Pulmonary artery endothelial cell (primary cell): ENCODE measurements at places on chromosomes 13 and 19. TPM values are rescaled to one million over a fixed set of nuclear protein-coding genes. Genes with fewer than 3 reads are reported as not detected.

GRCh38 chr19:40144947-40145748 is 46.1 kb upstream of the MAP3K10 start:
- no peak for DNase-seq

Gene DLEU7
- total RNA-seq: not detected in 2 replicates

Gene CYP2A6
- not detected in 2 replicates for total RNA-seq

GRCh38 chr19:19224852-19225494 is 13.2 kb downstream of the NCAN start:
- no peak for DNase-seq

GRCh38 chr19:10228920-10229319 is 2.2 kb downstream of the S1PR2 start:
- no peak for DNase-seq

DNA sequence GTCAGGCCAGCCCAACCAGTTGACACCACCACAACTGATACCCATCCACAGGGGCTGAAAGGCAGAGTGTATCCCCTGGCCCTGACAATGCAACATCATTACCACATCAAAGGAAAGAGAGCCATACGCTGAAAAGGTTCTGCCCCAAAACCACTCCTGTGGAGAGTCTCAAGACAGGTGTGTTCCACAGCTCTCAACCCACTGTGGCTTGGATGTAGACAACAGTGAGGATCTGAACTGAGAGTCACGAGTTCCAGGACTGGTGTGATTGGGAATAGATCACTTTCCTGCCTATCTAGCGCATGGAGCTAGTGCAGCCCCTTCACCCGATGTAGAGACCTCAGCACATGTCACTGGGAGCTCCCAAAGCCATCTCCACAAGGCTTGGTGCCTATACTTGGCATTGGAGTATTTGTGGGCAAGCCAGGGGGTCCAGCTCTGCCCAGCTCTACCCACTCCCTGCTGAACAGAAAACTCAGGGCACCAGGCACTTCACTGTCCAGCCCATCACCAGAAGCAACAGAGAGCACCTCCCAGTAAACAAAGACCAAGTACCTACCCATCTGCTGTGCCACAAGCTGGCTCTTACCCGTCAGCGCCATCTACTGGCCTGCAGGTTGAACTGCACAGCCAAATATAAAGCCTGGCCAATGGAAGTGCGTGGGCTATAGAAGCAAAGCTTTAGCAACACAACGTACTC is 579.5 kb downstream of the UQCRFS1 start:
- DNase-seq: no peak

DNA sequence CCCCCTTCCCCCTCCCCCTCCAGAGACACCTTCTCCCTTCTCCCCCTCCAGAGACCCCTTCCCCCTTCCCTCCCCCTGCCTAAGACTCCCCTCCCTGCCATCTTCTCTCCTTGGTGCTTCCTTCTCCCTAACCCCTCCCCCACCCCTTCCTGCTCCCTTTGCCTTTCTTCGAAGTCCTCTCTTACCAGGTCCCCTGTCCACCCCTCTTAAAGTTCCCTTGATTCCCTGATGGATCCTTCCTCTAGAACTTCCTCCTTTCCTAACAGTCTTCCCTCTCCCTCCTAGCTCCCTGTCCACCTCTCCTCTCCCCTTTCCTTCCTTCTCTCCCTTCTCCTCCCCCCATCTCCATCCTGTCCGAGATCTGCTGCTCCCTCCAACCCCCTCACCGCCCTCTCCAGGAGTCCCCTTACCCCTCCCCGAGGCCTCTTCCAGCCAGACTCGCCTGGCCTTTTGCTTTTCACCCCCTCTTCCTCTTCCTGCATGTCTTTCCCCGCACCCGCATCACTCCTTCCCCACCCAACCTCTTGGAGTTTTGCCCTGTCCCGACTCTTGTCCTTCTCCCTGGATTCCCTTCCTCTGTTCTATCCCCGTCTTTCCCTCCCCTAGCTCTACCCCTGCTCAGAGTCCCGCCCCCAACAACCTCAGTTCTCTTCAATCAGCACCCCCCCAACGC is 3.1 kb downstream of the TNFSF9 start:
- DNase-seq: no peak

- DNase-seq: no peak
Measured at GRCh38 chr19:32372726-32373517, 27.5 kb downstream of the ZNF507 start.

Gene METTL21C
- not detected in 2 replicates for total RNA-seq

Gene ZNF723
- total RNA-seq: not detected in 2 replicates

Gene PGLYRP1
- total RNA-seq: not detected in 2 replicates

DNA sequence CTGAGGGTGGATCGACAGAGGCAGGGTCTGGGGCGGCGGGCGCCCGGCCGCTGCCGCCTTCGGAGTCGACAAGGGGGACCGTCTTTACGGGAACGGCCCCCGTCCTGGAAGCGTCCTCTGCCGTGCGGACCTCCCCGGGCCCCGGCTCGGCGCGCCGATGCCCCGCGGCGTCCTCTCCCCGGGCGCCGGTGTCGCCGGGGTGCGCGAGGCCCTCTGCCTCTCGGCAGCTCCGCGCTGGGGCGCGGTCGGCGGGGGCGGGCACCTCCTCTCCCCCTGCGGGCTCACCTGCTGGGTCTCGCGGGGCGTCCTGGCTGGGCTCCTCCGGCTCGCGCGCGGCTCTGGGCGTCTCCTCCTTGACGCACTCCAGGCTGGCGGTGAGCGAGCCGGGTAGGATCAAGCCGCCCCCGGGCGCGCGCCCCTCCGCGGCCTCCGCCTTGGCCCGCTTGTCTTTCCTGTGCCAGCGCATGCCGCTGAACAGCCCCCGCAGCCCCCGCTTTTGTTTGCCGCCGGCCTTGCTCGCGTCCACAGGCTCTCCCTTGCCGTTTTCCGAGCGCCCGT is 1.5 kb downstream of the AMER2 start:
- DNase-seq: no peak

DNA sequence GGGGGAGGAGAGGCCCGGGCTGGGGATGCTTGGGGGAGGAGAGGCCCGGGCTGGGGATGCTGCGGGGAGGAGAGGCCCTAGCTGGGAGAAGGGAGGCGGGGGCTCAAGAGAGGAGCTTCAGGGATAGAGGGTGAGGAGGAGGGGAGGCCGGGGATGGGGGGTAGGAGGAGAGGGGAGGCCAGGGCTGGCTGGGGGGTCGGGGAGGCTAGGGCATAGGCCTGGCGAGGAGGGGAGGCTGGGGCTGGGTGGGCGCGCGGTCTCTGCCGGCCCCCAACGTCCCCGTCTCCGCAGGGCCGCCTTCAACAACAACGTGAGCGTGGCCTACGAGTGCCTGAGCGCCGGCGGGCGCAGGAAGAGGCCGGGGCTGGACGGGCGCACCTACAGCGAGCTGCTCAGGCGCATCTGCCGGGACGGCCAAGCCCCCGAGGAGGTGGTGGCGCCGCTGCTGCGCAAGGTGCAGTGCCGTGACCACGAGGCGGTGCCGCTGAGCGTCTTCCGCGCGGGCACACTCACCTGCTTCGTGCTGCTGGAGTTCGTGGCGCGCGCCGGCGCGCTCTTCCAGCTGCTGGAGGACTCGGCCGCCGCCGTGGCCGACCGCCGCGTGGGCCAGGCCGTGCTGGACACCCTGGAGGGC is 11.4 kb downstream of the TPGS1 start:
- no peak for DNase-seq

Gene TEX26
- not detected in 2 replicates for total RNA-seq

Gene ZNF724
- total RNA-seq: 8.2 and 10.0 TPM in 2 replicates

DNA sequence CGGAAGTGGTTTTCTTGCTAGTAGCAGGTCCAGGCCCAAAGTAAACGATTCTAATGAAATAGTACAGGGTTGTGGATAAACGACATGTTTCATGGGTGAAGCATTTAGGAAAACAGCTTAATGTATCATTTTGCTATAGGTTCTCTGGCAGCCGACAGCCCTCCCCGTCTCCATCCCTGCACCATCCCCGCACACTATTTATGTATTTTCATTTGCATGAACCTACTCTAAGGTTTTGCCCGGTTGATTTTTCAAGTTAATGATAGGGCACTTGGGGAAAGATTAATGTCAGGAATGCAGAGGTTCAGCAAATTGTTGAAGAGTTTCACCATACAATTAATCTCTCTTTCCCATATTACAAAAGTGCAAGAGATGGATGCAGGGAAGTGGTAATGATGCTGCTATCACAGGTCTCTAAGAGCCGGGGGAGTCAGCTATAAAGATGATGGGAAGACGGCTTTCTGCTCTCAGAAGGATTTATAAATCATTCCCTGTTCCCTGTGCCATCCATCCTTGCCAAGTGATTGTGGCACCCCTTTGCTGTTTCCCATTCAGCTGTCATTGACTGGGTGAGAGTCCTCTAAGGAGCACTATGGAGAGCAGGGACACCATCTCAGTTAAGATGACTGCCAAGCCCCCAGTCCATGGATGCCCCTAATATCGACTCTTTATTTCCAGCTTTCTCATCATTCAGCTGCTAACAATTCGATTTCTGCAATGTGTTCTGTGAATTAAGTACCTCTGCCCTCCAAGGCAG is 186.3 kb downstream of the IRS2 start:
- no peak for DNase-seq

- no peak for DNase-seq
Measured at GRCh38 chr19:40683437-40683836, 7.0 kb downstream of the NUMBL start.

GRCh38 chr13:27592865-27593264 is 27.5 kb downstream of the LNX2 start:
- no peak for DNase-seq

Gene OR4F17
- total RNA-seq: not detected in 2 replicates

Gene ZNF480
- total RNA-seq: 4.7 and 6.5 TPM in 2 replicates

DNA sequence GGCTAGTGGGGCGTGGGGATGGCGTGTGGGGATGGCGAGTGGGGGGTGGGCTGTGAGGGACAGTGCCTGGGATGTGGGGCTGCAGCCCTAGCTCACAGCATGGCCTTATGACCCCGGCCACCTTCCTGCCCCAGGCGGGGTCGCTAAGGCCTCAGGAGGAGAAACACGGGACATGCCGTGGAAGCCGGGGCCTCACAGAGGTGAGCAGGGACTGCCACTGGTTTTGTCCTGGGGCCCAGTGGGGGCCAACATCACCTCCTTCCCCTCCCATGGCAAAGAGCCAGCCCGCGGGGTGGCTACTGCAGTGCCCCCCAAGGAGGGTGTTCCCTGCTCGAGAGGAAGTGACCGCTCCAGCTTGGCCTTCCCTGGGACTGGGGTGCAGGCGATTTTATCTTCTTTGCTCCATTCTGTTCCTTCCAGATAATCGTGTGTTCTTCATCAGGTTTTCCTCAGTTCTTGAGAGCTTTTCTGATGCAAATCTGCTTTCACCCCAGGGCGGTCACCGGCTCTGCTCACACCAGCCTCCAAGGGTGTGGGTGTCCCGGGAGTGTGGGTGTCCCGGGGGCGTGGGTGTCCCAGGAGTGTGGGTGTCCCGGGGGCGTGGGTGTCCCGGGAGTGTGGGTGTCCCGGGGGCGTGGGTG is 1.2 kb downstream of the F7 start:
- DNase-seq: no peak

GRCh38 chr19:55085923-55086715 is 10.4 kb downstream of the EPS8L1 start:
- DNase-seq: no peak

- DNase-seq: no peak
Measured at GRCh38 chr13:73465617-73465971, 406.8 kb downstream of the KLF5 start.

GRCh38 chr19:5707576-5708575 is 12.1 kb downstream of the LONP1 start:
- no peak for DNase-seq

Gene PLIN5
- total RNA-seq: 0.20 and 0.32 TPM in 2 replicates

DNA sequence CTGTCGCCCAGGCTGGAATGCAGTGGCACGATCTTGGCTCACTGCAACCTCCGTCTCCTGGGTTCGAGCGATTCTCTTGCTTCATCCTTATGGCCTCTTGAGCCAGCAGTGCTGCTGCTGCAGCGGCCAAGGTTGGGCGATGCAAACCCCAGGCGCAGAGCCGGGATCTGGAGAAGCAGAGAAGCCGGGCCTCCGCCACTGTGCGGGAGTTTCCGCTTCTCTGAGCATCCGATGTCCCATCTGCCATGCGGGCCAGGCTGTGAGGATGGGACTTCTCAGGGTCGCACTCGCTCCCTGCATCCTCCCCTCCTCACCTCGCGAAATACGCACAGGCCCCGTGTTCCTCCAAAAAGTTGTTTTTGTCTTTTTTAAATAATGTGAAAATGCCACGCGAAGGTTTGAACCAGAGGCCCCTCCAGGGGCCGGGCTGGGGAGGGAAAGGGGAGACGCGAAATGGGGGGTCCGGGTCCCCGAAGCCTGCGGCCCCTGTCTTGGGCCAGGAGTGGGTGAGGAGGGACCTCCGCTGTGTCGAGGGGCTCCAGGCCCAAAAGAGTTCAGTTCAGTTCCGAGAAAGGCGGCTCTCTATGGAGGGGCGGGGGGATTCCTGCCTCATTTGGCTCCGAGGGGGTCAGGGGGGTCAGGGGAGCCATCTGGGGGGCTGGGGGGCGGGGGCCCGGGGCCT is 15.9 kb downstream of the CYTH2 start:
- DNase-seq: no peak

Gene GTF2F2
- total RNA-seq: 23.6 and 25.4 TPM in 2 replicates

Gene CADM4
- total RNA-seq: 4.3 and 5.6 TPM in 2 replicates

Gene KCTD12
- total RNA-seq: 94.3 and 97.6 TPM in 2 replicates
